ENCODE measurements at places on chromosomes 7 and 10. TPM values are rescaled to one million over a fixed set of nuclear protein-coding genes. Genes with fewer than 3 reads are reported as not detected.

Gene HUS1
- 13.4 TPM for total RNA-seq

GRCh38 chr7:77329466-77330168, 86.5 kb downstream of the GSAP start:
- no peak for DNase-seq

GRCh38 chr7:70354409-70355169, 756.3 kb downstream of the AUTS2 start:
- DNase-seq, result no peak

GRCh38 chr10:119496273-119496672, 46.2 kb downstream of the RGS10 start:
- DNase-seq, result no peak

DNA sequence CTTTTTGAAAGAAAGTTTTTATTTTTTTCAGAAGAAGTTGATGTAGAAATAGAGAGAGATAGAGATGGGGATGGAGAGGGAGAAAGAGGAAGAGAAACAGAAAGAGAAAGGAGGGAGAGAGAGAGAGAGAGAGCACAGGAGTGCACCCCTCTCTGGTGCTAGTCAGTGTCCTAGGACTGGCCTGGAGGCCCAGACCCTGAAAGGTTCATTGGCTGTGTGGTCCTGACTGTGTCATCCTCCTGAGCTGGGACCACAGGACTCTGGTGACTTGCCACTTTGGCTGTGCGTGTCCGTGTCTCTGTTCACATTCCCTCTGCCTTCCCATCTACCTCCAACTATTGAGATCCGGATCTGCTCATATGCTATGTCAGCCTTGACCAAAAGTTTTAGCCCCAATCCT, 62.1 kb upstream of the SHH start:
- no peak for DNase-seq

DNA sequence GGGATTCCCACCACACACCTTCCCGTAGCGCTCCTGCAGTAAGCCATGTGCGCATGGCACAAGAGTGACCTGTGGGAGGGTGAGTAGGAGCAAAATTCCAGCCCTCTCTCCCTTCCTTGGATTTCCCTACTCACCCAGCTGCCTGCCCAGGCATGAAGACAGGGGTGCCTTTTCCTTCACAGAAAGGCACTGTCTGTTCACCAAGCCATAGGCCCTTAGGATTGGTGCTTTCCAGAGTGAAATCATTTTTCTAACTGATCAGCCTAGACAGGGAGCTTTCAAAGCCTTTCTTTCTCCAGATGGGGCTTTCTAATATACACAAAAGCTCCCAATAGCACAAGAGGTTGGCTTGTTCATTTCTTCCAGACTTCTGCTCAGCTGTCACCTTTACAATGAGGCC, 79.7 kb downstream of the CTTNBP2 start:
- DNase-seq, result no peak

DNA sequence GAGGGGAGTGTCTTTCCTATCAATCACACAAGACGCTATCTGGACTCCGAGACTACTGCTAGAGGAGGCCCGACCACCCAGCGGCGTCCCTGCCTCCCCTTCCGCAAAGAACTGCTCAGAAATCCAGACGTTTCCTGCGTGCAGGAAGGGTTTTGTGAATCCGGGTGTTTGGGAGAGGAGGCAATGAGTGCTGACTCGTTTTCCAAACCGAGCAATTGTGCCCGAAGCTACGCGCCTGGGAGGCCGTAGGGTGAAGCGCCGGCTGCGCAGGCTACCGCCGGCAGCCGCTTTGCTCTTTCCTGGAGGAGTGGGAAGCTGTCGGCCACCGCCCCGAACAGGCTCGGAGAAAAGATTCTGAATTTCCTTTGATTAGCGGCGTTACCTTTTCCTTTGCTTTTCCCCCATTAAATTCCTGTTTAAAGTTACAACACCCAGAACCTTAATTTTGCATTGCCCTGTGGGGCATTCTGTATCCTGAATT, 5.3 kb downstream of the VAX1 start:
- DNase-seq, result no peak

DNA sequence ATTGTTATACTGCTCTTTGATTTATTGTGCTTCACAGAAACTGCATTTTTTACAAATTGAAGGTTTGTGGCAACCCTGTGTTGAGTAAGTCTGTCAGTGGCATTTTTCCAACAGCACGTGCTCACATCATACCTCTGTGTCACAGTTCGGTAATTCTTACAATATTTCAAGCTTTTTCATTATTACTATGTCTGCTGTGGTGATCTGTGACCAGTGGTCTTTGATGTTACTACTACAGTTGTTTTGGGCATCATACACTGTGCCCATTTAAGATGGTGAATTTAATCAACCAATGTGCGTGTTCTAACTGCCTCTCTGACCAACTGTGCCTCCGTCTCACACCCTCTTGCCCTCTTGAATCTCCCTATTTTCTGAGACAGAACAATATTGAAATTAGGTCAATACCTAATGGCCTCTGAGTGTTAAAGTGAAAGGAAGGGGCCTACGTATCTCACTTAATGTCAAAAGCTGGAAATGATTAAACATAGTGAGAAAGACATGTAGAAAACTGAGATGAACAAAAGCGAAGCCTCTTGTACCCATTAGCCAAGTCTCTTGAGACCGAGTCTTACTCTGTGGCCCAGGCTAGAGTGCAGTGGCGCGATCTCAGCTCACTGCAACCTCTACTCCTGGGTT, 20.2 kb upstream of the ASL start:
- DNase-seq, result no peak
